ENCODE measurements at places on chromosomes 6 and 20. TPM values are rescaled to one million over a fixed set of nuclear protein-coding genes. Genes with fewer than 3 reads are reported as not detected.

SLC13A3 gene
- total RNA-seq: 6.1 TPM

JPH2 gene
- under 0.01 TPM for total RNA-seq

ACSS2 gene
- total RNA-seq: 116 TPM

HLA-DRB1 gene
- not detected for total RNA-seq

SIRPD gene
- total RNA-seq: not detected

GPX5 gene
- total RNA-seq: not detected

ORC3 gene
- total RNA-seq: 24.2 TPM

DHX35 gene
- total RNA-seq: 5.5 TPM

KCNG1 gene
- 51.0 TPM for total RNA-seq

SLC22A16 gene
- total RNA-seq: 0.17 TPM
